ENCODE measurements at places on chromosomes 11 and 22. TPM values are rescaled to one million over a fixed set of nuclear protein-coding genes. Genes with fewer than 3 reads are reported as not detected.
A peak's percentile ranks its signal among the peaks of the same experiment; 100 is the strongest.

The OR52H1 gene
- 1.6 TPM for total RNA-seq

The PANX3 gene
- not detected for total RNA-seq

- H3K4me1 ChIP-seq, result peaks cover 24% of the 10 kb centered on the region
- no peak overlapping the region for H3K27ac ChIP-seq
- no peaks in the 10 kb centered on the region for H3K36me3 ChIP-seq
- DNase-seq, result no peak
- no peak overlapping the region for H3K4me3 ChIP-seq
These were observed 485.7 kb downstream of the MN1 start for GRCh38 chr22:27315833-27316232.

- H3K36me3 ChIP-seq, result no peaks in the 10 kb centered on the region
- no peak overlapping the region for H3K27ac ChIP-seq
- no peak for DNase-seq
These were observed 59.0 kb downstream of the SYN3 start for GRCh38 chr22:32999039-32999815.

DNA sequence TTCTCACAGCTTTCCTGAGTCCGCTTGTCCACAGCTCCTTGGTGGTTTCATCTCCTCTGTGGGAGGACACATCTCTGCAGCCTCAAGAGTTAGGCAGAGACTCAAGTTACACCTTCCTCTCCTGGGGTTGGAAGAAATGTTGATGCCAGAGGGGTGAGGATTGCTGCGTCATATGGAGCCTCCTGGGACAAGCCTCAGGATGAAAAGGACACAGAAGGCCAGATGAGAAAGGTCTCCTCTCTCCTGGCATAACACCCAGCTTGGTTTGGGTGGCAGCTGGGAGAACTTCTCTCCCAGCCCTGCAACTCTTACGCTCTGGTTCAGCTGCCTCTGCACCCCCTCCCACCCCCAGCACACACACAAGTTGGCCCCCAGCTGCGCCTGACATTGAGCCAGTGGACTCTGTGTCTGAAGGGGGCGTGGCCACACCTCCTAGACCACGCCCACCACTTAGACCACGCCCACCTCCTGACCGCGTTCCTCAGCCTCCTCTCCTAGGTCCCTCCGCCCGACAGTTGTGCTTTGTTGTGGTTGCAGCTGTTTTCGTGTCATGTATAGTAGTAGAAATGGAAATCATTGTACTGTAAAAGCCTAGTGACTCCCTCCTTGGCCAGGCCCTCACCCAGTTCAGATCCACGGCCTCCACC, 11.7 kb downstream of the RASD2 start:
- no peak overlapping the region for H3K4me3 ChIP-seq
- no peaks in the 10 kb centered on the region for H3K27me3 ChIP-seq
- DNase-seq, result no peak
- H3K36me3 ChIP-seq, result peaks cover 22% of the 10 kb centered on the region
- H3K27ac ChIP-seq, result no peak overlapping the region

- no peaks in the 10 kb centered on the region for H3K4me1 ChIP-seq
- no peak overlapping the region for H3K27ac ChIP-seq
- DNase-seq, result peak; percentile 81
- no peaks in the 10 kb centered on the region for H3K27me3 ChIP-seq
- no peak overlapping the region for H3K4me3 ChIP-seq
- H3K36me3 ChIP-seq, result peaks cover 20% of the 10 kb centered on the region
These were observed 28.5 kb downstream of the LRP4 start for GRCh38 chr11:46889689-46890475.

DNA sequence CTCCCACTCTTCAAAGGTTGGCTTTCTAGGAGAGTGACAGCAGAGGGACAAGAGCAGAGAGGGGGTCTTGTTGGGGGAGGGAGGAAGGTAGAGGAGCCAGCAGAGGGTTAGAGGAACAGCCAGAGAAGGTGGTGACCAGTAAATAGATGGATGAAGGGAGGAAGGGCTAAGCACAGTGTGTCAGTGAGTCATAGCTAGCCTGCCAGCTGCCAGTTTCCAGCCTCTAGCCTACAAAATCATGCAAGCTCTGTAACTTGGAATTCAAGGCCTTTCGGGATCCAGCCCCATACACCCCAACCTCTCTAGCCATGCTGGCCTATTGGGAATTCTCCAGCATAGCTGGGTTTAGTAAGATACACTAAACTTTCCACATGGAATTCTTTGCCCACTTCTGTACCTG, 147.4 kb upstream of the TEAD1 start:
- H3K4me3 ChIP-seq, result no peak overlapping the region
- no peak for DNase-seq
- H3K36me3 ChIP-seq, result peaks cover 68% of the 10 kb centered on the region
- H3K27me3 ChIP-seq, result no peaks in the 10 kb centered on the region
- peak overlapping the region; percentile 40 for H3K27ac ChIP-seq

GRCh38 chr11:63892228-63892627, 24.7 kb downstream of the RCOR2 start:
- H3K27me3 ChIP-seq, result no peaks in the 10 kb centered on the region
- peaks cover 17% of the 10 kb centered on the region for H3K36me3 ChIP-seq
- no peak for DNase-seq
- H3K4me1 ChIP-seq, result peaks cover 30% of the 10 kb centered on the region
- no peak overlapping the region for H3K27ac ChIP-seq
